Activated CD8-positive, alpha-beta memory T cell treated with anti-CD3 and anti-CD28 coated beads for 1 hour (primary cell): ENCODE measurements at places on chromosomes 3 and 15.

- no peak for DNase-seq
Observed at GRCh38 chr3:168991803-168992202, 671.7 kb downstream of the MECOM start.

GRCh38 chr3:73622091-73622805 lies 2.5 kb downstream of the PDZRN3 start:
- DNase-seq = no peak

DNA sequence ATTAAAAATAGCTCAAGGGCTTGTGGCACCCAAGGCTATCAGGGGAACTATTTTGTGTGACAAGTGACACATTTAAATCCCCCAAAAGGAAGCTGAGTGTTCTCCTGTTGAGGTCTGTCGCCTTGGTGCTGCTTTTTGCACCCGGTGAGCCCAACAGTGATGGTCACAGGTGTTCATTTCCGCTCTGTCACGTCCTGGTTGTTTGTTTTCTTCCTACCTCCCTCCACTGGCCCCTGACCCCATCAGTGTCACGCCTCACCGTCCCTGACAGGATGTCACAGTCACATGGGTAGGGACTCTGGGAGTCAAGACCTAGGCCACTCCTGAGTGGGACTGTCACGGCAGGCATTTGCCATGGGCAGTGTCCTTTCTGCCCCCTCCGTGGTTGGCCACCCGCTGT lies 11.2 kb downstream of the SLCO3A1 start:
- DNase-seq = no peak

DNA sequence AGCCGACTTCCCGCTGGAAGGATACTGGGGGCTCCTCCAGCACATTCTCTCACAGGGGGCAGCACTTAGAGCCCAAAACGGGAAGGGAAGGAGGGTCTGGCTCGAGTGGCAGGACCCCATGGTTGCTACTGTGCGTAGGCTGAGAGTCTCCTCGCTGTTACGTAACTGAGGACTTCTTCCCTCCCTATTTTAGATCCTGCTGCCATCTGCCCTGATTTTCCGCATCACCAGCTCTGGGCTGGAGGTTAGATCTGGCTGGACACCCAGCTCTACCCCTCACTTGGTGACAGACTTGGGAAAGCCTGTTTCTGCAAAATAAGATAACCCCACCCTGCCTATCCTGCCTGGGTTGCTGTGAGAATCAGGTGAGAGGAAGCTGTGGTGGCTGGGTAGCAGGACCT lies 47.7 kb downstream of the BDH1 start:
- no peak for DNase-seq

DNA sequence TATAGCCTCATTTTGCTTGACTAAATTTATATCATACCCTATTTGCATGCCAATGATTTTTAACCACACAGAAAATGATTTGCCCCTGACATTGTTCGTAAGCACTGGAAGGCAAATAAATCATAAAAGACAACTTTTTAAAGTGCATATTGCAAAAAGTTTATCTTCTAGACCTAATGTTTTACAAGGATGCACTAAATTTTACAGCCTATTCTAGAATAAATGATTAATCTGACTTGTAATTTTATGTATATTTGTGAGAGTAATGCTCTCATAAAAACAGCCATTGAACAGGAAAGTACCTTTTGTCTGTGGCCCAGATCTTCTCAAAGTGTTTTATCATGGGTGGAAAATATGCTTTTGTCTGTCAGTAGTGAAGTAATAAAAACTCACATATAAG lies 546.6 kb downstream of the EPHA3 start:
- no peak for DNase-seq

DNA sequence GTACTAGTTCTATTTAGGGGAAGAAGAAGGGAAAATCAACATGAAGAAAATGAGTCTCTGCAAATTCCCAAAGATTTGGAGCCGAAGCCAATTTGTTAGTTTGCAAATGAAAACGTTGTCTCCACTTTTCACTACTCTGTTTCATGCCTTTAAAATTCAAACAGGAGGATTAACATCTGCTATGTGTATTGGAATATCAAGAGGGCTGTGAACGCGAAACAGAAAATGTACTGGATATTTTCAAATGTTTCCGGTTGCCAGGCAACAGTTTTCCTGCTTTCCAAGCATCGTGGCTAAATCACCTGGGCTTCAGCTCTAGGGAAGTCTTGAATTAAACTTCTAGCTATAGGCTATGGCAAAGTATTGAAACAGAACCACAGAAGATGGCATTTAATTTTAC lies 172.8 kb downstream of the KCNMB2 start:
- no peak for DNase-seq

GRCh38 chr15:39710681-39711080 lies 72.0 kb downstream of the FSIP1 start:
- DNase-seq = no peak

GRCh38 chr3:61358364-61358763 lies 107.1 kb upstream of the FHIT start:
- no peak for DNase-seq

- no peak for DNase-seq
Observed at GRCh38 chr3:182869059-182869458, 75.8 kb downstream of the ATP11B start.

DNA sequence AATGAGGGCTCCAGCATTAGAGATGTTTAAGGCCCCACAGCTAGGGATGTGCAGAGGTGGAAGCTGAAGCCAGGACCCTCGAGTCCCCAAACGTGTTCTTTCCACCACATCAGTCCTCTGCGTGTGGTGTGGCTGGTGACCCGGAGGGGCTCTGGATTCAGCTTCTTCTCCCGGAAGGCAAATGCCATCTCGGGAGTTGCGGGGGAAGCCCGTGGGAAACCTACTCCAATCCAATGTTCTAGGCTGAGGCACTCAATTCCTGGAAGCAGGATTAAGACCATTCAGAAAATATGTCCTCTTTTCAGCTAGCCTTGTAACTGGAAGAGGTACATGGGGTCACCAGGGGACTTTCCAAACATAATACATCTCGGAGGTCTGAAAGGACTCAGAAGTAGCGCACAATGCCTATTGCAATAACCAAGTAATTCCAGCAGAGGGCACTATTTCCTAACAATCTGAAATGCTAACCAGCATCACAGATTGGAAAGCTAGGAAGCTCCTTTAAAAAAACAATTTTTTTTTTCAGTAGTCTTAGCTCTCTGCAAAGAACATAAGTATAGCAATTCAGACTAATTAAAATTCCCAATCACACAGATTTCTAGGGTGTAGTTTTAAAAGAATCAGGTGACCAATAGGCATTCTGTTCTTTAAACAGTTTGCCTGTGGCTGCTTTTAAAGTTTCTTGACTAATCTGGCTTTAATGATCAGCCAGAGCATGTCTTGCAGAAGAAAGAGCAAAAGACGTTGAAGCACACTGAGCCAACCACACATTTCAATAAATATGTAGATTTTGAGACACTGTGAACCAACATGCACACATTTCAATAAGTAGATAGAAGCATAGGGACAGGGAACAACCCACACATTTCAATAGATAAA lies 36.1 kb downstream of the BNC1 start:
- no peak for DNase-seq

- DNase-seq = no peak
Observed at GRCh38 chr3:42535981-42536784, 33.7 kb downstream of the VIPR1 start.

DNA sequence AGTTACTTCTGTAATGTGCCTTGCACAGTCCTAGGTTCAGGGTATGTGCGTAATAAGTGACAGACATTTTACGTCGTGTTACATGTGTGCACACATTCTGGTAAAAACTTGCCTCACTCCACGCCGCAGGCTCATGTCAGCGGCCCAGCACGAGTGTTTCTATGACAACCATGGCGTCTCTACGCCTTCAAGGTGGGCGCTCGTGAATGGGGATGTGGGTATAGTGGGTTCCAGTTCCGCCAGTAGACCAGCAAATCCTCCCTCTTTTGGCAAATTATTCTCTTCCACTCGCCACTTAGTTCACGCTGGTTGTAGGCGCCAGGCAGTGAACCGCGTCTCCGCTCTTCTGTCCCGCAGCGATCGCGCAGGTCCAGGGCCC lies 40.3 kb downstream of the CHST14 start:
- no peak for DNase-seq

DNA sequence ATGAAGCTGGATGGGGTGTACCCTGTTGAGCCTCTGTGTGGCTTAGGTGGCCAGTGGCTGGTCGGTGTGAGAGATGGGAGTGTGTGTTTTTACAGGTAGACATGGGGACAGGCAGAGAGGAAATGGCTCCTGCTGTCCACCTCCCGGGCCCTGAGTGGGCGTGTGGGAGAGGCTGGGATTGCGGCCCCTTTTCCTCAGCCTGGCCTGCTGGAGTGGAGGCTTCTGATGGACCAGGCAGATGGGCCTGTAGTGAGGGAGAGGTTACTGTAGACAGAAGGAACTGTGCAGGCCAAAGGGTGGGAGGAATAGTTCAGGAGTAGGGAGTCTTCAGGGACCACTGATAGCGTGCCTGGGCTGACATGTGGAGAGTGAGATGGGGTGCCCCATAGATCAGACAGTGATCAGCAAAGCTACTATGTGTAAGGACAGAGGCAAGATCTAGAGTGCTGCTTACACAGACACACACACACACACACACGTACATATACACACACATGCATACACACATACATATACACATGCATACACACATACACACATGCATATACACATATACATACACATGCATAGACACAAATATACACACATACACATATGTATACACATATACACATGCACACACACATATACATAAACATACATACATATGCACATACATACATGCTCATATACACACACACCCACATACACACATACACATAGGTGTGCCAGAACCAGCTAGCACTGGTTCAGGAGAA lies 26.4 kb downstream of the ACAA1 start:
- DNase-seq = no peak

- no peak for DNase-seq
Observed at GRCh38 chr3:125062904-125063618, 7.3 kb upstream of the HEG1 start.

DNA sequence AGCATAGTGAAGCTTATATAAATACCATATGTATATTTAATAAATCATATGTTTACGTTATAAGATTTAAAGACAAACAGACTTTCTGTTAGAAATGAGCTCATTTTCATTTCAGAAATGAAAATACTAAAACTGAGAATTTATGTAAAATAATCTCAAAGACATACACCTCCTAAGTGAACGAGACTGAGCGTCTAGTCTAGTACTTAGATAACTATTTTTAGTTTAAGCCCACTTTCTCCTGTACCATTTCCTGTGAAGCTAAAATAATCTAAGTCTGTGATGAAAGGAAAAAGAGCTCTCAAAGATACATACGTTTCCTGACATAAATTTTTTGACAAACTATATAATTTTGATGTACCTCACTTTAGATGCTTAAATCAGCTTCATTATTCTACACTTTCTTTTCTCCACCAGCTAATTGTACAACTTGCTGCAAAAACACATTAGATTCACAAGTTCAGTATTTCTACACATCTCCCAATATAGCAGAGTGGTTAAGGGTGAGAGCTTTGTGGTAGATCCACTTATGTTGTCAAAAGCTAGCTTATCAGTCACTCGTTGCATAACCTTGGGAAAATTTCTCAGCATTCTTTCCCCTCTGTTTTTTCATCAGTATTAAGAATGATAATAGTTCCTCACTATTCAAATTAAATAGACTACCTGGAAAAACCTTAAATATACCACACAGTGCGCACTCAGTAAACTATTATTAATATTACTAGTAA lies 703.0 kb downstream of the PLOD2 start:
- no peak for DNase-seq

GRCh38 chr3:184608209-184608608 lies 46.6 kb downstream of the EPHB3 start:
- DNase-seq = no peak

DNA sequence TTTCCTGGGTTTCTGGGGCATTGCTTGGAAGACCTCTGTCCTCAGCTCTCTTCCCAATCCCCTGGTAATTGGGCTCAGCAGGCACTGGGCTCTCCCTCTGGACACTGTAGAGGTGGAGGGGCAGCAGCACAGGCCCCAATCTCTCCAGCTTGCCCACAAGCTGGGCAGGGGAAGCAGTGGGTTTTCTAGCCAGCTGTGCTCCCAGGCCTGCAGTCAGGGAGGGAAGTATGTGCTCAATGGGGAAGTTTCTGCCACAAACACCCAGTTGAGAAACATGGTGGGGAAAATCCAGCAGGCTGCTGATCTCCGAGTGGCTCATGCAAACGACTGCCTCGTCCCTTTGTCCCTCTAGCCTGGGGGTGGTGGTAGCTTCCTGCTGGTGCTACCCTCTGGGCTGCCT lies 12.8 kb upstream of the RFT1 start:
- DNase-seq = no peak

- DNase-seq = no peak
Observed at GRCh38 chr3:177820683-177821316, 623.5 kb upstream of the TBL1XR1 start.

GRCh38 chr15:70324001-70324974 lies 226.6 kb upstream of the TLE3 start:
- no peak for DNase-seq

GRCh38 chr15:68175526-68175925 lies 29.6 kb downstream of the CALML4 start:
- DNase-seq = no peak

GRCh38 chr3:42719002-42719401 lies 16.4 kb upstream of the HHATL start:
- no peak for DNase-seq

GRCh38 chr3:123333401-123333800 lies 115.5 kb downstream of the ADCY5 start:
- no peak for DNase-seq

DNA sequence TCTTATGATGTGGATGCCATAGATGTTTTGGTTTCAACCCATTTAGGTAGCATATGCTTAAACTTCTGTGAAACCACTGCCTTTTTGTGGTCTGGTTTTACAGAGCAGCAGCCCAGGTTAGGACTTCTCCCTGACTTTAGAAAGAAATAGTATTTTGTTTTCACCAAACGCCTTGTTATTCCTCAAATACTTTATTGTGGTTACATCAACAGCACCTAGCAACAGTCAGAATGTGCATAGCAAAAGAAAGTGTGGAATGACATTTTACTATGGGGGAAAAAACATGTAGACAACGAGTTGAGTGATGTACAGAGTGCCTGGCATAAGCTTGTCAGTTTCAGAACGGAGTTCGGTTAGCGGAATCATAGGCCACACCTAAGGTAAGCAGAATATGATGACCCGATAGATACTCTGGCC lies 159.2 kb downstream of the TPRG1 start:
- DNase-seq = no peak

GRCh38 chr15:91917686-91918360 lies 64.3 kb downstream of the SLCO3A1 start:
- no peak for DNase-seq

GRCh38 chr3:197435426-197435825 lies 120.3 kb downstream of the BDH1 start:
- no peak for DNase-seq
